NCI-H2171 (cell line): ENCODE measurements at places on chromosomes 7 and 10.

DNA sequence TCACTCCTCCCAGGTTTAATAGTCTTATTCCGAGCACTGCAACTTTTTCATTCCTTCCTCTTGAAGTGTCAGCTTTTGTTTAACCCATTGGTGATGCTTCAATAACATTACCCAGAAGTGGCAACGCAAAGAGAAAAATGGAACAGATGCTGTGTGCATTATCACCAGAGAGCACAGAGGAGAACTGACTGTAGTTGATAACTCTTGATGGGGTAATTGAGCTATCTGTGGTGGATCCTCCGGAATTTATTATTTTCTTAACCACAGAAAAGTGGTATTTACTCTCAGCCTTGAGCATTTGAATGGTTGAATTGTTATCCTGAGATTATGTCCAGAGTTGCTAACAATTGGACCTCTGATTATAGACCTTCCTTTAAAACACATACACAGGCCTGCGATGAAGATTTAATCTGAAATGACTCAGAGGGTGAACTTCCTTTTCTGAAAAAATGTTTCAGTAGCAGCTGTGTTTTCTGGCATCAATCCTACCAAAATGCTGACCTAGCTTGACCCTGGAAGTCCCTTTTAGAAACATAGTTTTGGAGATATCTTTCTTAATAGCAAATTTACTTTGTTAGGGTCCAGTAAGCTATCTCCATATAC lies 1584.4 kb upstream of the LRRTM3 start:
- DNase-seq = no peak

DNA sequence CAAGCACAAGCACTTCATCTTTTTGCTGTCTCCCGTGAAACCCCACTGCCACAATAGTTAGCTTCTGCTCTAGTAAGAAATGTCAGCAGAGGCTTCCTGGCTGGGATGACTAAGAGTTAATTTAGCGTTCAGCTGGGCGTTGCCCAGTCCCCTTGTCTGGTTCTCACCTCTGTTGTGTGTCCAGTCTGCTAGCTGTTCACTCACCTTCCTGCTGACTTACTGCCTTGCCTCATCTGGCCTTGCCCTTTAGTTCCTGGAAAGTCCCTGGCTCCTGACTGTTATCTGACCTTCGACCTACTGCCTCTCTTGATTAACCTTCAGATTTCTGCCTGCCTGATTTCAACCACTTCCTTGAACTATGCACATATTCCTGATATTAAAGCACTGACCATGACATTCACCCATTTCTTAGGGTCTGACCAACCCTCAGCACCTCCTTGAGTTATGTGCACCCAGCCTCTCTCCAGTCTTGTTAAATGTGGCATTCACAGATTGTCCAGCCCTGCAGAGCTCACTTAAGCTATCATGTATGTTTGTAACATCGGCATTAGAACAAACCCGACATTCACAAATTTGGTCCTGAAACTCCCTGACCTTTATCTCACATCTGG lies 30.3 kb downstream of the C7orf33 start:
- no peak for DNase-seq

GRCh38 chr7:9835199-9835598 lies 1138.5 kb upstream of the PHF14 start:
- DNase-seq = no peak

GRCh38 chr7:127678337-127678736 lies 26.3 kb downstream of the SND1 start:
- DNase-seq = no peak

DNA sequence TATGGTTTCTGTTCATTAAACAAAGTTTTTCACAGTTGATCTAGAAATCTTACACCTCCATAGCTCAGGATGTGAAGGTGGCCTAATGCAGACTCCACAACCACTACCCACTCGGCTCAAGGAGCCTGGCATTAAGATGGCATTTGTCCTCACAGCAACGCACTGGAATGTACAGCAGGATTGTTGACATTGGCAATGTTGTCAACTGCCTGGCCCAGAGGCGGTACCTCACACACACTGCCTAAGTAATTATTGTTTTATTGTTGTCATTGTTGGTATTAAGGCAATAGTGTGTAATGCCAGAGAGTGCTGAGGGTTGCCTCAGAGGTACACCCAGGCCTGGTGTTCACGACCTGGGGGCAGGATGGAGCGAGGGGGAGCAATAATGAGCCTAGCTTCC lies 38.3 kb downstream of the LRRC18 start:
- DNase-seq = no peak
